Activated T-cell treated with anti-CD3 and anti-CD28 coated beads, Interleukin-2, amount 50 U/mL, for 48 hours (primary cell): ENCODE measurements at places on chromosomes 5 and 9.

DNA sequence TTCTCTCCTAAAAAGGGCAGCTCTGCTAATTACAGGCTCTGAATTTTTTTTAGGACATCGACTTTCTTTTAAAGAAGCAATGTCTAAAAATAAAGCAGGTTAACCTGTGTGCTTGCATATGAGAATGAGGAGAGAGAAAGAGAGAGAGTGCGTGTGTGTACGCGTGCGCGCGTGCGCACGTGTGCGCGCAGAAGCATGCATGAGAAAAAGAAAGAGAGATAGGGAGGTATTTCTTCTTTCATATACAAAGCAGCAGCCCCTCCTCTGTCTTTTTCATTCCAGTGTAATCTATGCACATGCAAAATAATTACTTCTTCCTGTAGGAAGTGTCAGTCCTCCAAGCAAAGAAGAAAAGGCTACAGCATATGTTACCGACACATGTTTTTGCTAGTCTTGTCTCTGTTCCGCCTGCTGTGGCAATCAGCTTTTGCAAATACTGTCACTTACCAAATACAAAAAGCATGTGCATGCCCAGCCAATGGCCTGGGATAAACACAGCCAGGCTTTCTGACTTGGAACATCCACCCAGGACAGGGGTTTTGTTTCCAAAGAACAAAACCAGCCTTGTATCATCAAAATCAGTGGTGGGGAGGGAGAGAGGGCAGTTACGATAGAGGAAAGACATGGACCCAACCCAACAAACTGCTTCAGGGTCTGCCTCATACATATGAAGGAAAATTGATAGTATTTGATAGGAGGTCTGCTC is 252.3 kb upstream of the SLC24A2 start:
- no peak for DNase-seq

GRCh38 chr5:93126634-93127033 is 454.4 kb downstream of the NR2F1-AS1 start:
- DNase-seq: no peak

DNA sequence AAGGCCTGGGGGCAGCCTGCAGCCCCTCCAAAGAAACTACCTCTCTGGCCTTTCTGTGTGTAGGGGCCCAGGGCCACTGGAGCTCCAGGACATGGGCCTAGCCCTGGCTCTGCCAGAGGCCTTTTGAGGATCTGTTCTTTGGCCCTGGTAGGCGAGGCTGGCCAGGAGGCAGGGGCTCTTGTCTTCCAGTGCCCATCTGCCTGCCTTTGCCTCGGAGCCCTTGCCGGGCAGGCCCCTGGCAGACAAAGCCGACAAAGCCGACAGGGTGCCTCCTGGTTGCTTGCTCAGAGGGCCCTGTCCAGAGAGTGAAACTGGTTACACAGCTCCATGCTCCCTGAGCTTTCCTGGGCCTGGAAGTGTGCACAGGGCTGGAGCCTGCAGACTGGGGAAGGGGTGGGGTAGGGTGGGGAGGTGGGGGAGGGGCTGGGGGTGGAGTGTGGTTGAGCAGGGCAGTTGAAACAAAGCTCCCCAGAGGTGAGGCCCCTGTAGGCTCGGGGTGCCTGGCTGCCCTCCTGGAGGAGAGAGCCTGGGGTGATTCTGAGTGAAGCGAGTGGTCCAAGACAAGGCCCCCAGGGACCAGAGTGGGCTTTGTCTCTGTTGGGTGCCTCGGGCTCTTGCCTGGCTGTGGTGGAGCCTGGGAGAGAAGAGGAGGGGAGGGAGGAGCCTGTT is 29.3 kb downstream of the PTPA start:
- peak; percentile 72 for DNase-seq

DNA sequence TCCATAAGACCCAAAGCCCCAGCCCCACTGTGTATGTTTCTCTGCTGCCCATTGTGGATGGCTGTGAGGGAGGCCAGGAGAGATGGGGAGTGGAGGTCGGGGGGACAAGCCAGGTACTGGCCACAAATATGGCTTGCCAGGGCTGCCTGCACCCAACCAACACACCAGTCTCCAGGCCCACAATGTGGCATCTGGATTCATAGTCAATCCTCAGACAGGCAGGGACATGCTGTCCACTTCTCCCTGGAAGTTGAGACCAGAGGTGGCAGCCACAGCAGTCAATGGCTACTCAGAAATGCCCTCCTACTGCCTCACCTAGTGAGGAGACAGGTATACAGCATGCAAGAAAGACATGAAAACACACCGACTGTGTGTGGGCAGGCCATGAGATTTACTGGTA is 61.2 kb upstream of the SLC25A51 start:
- no peak for DNase-seq

- DNase-seq: no peak
Observed at GRCh38 chr5:68222824-68223354, 7.3 kb downstream of the PIK3R1 start.
